ENCODE measurements at places on chromosomes 5 and 9.

- peaks cover 38% of the 10 kb centered on the region for H3K27me3 ChIP-seq
- H3K4me3 ChIP-seq, result no peak overlapping the region
- no peaks in the 10 kb centered on the region for H3K36me3 ChIP-seq
- H3K4me1 ChIP-seq, result no peaks in the 10 kb centered on the region
- no peak overlapping the region for H3K27ac ChIP-seq
Observed at GRCh38 chr9:2602704-2603116, 18.9 kb upstream of the VLDLR start.

DNA sequence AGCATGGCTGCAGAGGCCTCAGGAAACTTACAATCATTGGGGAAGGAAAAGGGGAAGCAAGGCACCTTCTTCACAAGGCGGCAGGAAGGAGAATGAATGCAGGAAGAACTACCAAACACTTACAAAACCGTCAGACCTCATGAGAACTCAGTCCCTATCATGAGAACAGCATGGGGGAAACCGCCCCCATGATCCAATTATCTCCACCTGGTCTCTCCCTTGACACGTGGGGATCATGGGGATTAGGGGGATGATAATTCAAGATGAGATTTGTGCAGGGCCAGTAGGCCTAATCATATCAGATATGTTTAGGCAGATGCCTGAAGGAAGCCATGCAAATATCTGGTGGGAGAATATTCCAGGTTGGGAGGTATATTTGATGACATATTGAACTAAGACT is 1176.4 kb upstream of the CDH18 start:
- no peak overlapping the region for H3K27ac ChIP-seq
- no peaks in the 10 kb centered on the region for H3K27me3 ChIP-seq
- H3K4me1 ChIP-seq, result no peaks in the 10 kb centered on the region
- no peaks in the 10 kb centered on the region for H3K36me3 ChIP-seq
- DNase-seq, result no peak
- H3K4me3 ChIP-seq, result no peak overlapping the region

GRCh38 chr9:526904-527591 is 312.4 kb downstream of the DOCK8 start:
- H3K4me3 ChIP-seq, result no peak overlapping the region
- no peaks in the 10 kb centered on the region for H3K4me1 ChIP-seq
- DNase-seq, result no peak
- no peak overlapping the region for H3K27ac ChIP-seq
- H3K27me3 ChIP-seq, result no peaks in the 10 kb centered on the region

- H3K4me3 ChIP-seq, result no peak overlapping the region
- no peak for DNase-seq
- no peaks in the 10 kb centered on the region for H3K4me1 ChIP-seq
- H3K36me3 ChIP-seq, result no peaks in the 10 kb centered on the region
- no peak overlapping the region for H3K27ac ChIP-seq
- peaks cover 4% of the 10 kb centered on the region for H3K27me3 ChIP-seq
Observed at GRCh38 chr9:3027210-3027609, 183.3 kb upstream of the PUM3 start.
